Tracheal epithelial cell (primary cell): ENCODE measurements at places on chromosomes 5 and 9. TPM values are rescaled to one million over a fixed set of nuclear protein-coding genes. Genes with fewer than 3 reads are reported as not detected.

The ALDOB gene
- not detected in 2 replicates for total RNA-seq

The GFPT2 gene
- total RNA-seq: under 0.01 and 0.48 TPM in 2 replicates

The ANKDD1B gene
- 0.72 and 1.5 TPM in 2 replicates for total RNA-seq

The SLCO6A1 gene
- not detected in 2 replicates for total RNA-seq

The SETD9 gene
- 8.0 and 9.6 TPM in 2 replicates for total RNA-seq

The ZNF300 gene
- total RNA-seq: 2.7 and 3.4 TPM in 2 replicates

The HNRNPK gene
- total RNA-seq: 518 and 611 TPM in 2 replicates

The MSMP gene
- total RNA-seq: not detected in 2 replicates

The NEUROG1 gene
- total RNA-seq: not detected in 2 replicates

The IFNA2 gene
- not detected in 2 replicates for total RNA-seq

The ANKRD18A gene
- total RNA-seq: 0.48 and 0.64 TPM in 2 replicates

The PROB1 gene
- 0.72 and 1.5 TPM in 2 replicates for total RNA-seq

The CREB3 gene
- 29.2 and 88.4 TPM in 2 replicates for total RNA-seq

The CYLC2 gene
- total RNA-seq: not detected in 2 replicates

The FGF1 gene
- total RNA-seq: 0.21 and 2.4 TPM in 2 replicates

The FGF18 gene
- total RNA-seq: 0.21 and 0.24 TPM in 2 replicates

The FAM163B gene
- total RNA-seq: not detected in 2 replicates

The LIFR gene
- total RNA-seq: 5.8 and 11.1 TPM in 2 replicates

The PCA3 gene
- not detected in 2 replicates for total RNA-seq

The GFI1B gene
- not detected in 2 replicates for total RNA-seq

The FGF10 gene
- not detected in 2 replicates for total RNA-seq

The MOB3B gene
- total RNA-seq: 0.85 and 1.4 TPM in 2 replicates

The TPM2 gene
- 61.0 and 129 TPM in 2 replicates for total RNA-seq

The C9orf153 gene
- total RNA-seq: 0.48 and 0.85 TPM in 2 replicates

The CRB2 gene
- under 0.01 TPM in 1 of 2 replicates, not detected in the other for total RNA-seq

The TICAM2 gene
- 0.43 and 0.72 TPM in 2 replicates for total RNA-seq

The MEGF10 gene
- under 0.01 TPM in 2 replicates for total RNA-seq

The ECSCR gene
- total RNA-seq: not detected in 2 replicates

The NOXA1 gene
- 1.9 and 2.2 TPM in 2 replicates for total RNA-seq

The SLC46A2 gene
- not detected in 2 replicates for total RNA-seq

The NSA2 gene
- 98.0 and 118 TPM in 2 replicates for total RNA-seq

The CDH6 gene
- total RNA-seq: 2.3 and 38.6 TPM in 2 replicates

The CCDC192 gene
- not detected in 2 replicates for total RNA-seq

The EMB gene
- 31.3 and 42.6 TPM in 2 replicates for total RNA-seq

The TBC1D9B gene
- total RNA-seq: 41.3 and 65.5 TPM in 2 replicates

The LCN15 gene
- total RNA-seq: under 0.01 TPM in 1 of 2 replicates, not detected in the other

The SOX30 gene
- 0.24 TPM in 1 of 2 replicates, not detected in the other for total RNA-seq

The PTBP3 gene
- 58.1 and 86.3 TPM in 2 replicates for total RNA-seq

The OR5C1 gene
- not detected in 2 replicates for total RNA-seq

The P4HA2 gene
- 128 and 324 TPM in 2 replicates for total RNA-seq

The MARVELD2 gene
- 24.8 and 27.3 TPM in 2 replicates for total RNA-seq

The PCDHA5 gene
- not detected in 2 replicates for total RNA-seq

The ECM2 gene
- total RNA-seq: 1.1 and 1.4 TPM in 2 replicates

The PCAT7 gene
- total RNA-seq: under 0.01 TPM in 1 of 2 replicates, not detected in the other

The RNF145 gene
- 58.6 and 141 TPM in 2 replicates for total RNA-seq

The PHF2 gene
- 9.4 and 11.1 TPM in 2 replicates for total RNA-seq

The TAF1L gene
- total RNA-seq: under 0.01 TPM in 2 replicates

The FBLL1 gene
- total RNA-seq: under 0.01 TPM in 1 of 2 replicates, not detected in the other

The NR2F1-AS1 gene
- total RNA-seq: under 0.01 and 1.2 TPM in 2 replicates

The QSOX2 gene
- 11.6 and 16.2 TPM in 2 replicates for total RNA-seq

The SV2C gene
- not detected in 2 replicates for total RNA-seq

The PCDHGB1 gene
- total RNA-seq: 0.21 and 0.24 TPM in 2 replicates

The PDE6A gene
- under 0.01 TPM in 1 of 2 replicates, not detected in the other for total RNA-seq

The ADGRV1 gene
- total RNA-seq: 0.85 and 0.96 TPM in 2 replicates

The PAEP gene
- not detected in 2 replicates for total RNA-seq

The EPB41L4A gene
- 3.6 and 12.4 TPM in 2 replicates for total RNA-seq

The ANKRD34B gene
- 0.96 TPM in 1 of 2 replicates, not detected in the other for total RNA-seq

The FBP1 gene
- not detected in 2 replicates for total RNA-seq

The SNCAIP gene
- under 0.01 TPM in 1 of 2 replicates, not detected in the other for total RNA-seq
